ENCODE measurements at places on chromosomes 11 and 22.

GRCh38 chr11:134072844-134073243, 4.0 kb downstream of the JAM3 start:
- DNase-seq: no peak

GRCh38 chr22:40463683-40464082, 93.3 kb downstream of the SGSM3 start:
- no peak for DNase-seq

GRCh38 chr22:32796865-32797573, 4.5 kb upstream of the TIMP3 start:
- peak; percentile 66 for DNase-seq

DNA sequence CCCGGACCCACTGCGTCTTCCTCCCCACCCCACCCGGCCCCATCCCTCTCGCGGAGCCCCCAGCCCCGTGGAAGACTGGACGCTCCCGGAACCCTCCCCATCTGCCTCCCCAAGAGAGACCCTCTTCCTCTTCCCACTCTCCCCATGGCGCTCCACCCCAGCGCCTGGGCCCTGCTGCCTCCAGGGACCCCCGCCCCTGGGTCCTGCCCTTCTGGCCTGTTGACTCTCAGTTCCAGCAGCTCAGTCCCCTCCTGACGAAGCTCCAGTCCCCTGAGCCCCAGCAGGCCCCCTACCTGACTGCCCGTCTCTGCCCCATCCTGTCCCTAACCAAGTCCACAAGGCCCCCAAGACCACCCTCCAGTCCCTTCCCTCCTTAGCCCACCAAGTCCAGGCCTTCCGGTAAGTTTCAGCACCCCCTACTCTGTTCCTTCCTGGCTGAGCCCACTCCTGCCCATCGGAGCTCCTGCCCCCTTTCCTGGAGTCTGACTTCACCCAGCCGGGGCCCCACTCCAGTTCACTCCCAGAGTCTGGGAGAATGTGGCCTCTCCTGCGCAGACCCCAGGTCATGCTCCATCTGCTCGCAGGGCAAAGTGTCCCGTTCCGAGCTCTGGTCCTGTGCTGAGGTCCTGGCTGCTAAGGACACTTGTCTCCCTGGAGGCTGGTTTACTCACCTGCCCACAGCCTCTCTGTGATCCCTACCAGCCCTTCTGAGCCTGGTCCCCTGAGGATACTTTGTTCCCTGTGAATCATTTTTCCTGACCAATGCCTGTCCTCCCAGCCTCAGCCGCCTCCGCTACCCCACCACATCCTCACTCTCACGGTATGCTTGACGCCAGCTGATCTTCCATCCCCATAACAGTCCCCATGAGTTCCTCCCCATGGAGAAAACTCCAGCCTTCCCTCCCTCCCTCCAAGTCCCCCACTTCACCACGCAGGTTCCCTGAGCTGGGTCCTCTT, 722 bp downstream of the IFITM10 start:
- peak; percentile 74 for DNase-seq

- DNase-seq: no peak
These were observed 29.3 kb downstream of the NAT10 start for GRCh38 chr11:34134765-34135164.

DNA sequence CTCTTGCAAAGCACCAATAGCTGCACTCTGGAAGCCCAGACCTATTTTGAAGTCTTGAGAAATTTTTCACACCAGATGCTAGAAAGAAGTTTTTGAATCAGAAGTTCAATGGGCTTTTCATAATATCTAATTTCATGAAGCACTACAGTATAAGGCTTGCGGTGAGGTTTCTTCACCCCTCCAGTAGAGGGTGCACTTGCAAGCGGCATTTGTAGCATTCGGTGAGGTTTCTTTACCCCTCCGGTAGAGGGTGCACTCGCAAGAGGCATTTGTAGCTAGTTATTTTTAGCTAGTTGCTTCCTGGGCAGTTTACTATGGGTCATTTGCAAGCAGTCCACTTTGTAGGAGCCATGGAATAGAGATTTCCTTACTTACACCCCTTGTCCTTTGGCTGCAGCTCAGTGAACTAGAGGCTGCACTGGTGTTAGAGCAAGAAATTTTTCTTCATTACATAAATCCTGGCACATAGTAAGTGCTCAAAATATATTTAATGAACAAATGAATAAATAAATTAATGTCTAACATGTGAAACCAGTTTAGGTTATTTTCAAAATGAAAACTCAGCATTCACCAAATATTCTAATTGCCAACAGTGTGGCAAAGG, 7.8 kb upstream of the NOX4 start:
- no peak for DNase-seq

DNA sequence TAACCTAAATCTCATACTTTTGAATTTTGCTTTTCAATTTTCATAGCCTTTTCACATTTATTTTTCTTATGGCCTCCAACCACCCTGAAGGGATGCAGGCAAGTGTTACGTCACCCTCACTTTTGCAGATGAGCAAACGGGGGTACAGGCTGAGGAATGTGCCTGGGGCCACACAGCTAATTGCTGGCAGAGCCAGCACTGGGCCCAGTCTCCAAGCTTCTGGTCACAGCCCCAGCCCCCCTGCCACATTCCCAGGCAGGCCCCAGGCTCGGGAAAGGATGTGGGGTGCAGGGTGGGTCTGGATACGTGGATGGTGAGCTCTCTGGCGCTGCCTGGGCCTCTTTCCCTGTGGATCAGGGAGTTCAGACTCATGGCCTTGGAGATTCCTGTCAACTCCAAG, 138.6 kb downstream of the PKNOX2 start:
- no peak for DNase-seq

DNA sequence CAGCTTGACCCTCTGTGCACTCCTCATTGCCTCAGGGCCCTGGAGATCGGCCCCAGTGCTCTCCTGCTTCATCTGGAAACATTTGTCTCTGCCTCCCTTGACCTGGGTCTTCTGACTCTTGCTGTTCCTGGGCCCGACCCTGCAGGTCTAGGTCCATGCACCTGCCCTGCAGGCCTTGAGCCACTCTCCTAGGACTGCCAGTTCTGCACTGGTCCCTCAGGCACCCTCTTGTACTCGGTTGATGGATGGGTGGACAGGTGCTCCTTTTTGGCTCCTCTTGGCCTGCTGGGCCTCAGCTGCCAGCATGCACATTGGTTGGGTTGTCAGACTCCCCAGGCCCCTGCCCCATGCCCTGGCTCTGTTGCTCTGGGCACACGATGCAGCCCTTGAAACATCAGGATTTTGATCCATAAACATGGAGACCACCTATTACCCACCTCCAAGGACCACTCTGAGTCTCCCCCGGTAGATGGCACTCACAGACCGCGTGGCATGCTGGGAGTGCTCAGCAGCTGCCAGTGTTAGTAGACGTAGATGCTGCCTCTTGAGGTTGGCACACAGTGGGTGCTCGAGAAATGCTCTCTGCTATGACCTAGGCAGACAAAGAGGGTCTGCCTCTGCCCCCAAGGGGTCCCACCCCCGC, 20.2 kb upstream of the ACR start:
- DNase-seq: no peak

GRCh38 chr11:64144587-64145472, 21.1 kb downstream of the MACROD1 start:
- no peak for DNase-seq

DNA sequence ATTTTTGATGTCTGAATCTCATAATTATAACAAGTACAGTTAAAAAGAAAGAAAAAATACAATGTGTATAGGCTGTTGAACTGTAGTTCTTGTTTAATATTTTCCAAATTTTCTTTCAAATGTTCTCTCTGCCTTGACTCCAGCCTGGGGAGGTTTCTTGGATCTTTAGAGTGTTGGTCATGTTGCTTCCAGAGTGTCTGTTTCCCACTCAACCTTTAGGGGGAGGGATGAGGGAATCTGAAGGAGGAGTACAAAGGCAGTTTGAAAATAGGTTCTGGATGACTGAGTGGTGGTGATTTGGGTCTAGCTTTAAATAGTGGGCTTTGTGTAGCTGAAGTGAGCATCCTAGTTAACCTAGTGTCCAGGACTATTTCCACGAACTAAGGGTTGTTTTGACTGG, 2.0 kb downstream of the CTNND1 start:
- peak; percentile 42 for DNase-seq

GRCh38 chr11:29963796-29964195, 53.0 kb downstream of the KCNA4 start:
- DNase-seq: no peak

GRCh38 chr11:88297421-88297820, 40.1 kb downstream of the CTSC start:
- DNase-seq: peak; percentile 74

DNA sequence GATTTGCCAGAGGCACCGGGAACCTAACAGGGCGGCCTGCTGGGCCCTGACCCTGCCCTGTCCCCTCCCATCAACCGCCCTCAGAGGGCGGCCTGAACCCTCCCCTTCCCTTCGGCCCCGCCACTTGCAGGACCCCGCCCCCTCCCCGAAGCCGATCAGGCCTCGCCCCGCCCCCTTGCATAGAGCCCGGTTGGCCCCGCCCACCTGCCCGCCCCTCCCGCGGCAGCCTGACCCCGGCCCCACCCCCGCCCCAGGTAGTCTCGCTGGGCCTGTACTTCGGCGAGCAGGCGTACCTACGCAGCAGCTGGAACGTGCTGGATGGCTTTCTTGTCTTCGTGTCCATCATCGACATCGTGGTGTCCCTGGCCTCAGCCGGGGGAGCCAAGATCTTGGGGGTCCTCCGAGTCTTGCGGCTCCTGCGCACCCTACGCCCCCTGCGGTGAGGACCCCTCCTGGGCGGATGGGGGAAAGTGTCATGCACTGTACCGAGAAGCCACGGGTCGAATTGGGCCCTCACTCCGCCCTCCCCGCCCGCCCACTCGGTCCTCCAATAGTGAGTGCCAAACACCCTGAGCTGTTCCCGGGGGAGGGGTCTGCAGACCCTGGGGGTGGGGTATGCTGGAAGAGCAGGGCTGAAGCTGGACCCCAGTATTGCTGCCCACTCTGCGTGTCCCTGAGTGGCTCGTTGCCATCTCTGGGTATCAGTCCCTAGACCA, 94.1 kb downstream of the CACNA1I start:
- DNase-seq: no peak

All from astrocyte (in vitro differentiated cells and primary cell).